ENCODE measurements at places on chromosomes 5 and 9. TPM values are rescaled to one million over a fixed set of nuclear protein-coding genes. Genes with fewer than 3 reads are reported as not detected.

Gene SLC46A2
- not detected for total RNA-seq

Gene FYB1
- total RNA-seq: not detected

Gene EMB
- total RNA-seq: 12.4 TPM

Gene C5
- total RNA-seq: 1.5 TPM

Gene CYSRT1
- 2.9 TPM for total RNA-seq

Gene PCDHGA4
- 0.33 TPM for total RNA-seq

Gene GNA14
- total RNA-seq: 0.51 TPM

Gene PCDHGA12
- total RNA-seq: 3.4 TPM

Gene NTNG2
- total RNA-seq: 1.1 TPM

Gene CNTNAP3B
- total RNA-seq: 6.0 TPM

Gene LMX1B
- total RNA-seq: 0.63 TPM

Gene TXNDC8
- total RNA-seq: not detected

Gene KCNV2
- not detected for total RNA-seq
